ENCODE measurements at places on chromosomes 12 and 14. TPM values are rescaled to one million over a fixed set of nuclear protein-coding genes. Genes with fewer than 3 reads are reported as not detected.

DNA sequence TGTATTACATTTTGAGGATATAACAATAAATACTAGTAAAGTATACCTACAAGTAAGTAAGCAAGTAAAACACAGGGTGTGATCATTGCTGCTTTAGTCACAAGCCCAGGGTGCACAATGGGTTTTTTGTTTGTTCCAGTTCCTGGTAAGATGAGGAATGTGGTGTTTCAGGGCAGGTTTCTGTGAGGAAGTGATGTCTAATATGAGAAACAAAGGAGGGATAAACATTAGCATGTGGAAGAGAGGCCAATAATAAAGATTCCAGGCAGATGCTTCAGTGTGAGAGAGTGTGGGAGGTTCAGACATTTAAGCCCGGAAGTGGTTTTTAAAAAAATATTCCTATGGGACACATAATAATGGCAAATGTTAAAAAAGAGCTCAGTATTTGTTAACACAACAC is 808.1 kb upstream of the USP15 start:
- no peaks in the 10 kb centered on the region for H3K27me3 ChIP-seq
- H3K4me3 ChIP-seq: no peak overlapping the region
- peaks cover 3% of the 10 kb centered on the region for H3K4me1 ChIP-seq

- peaks cover 55% of the 10 kb centered on the region for H3K4me1 ChIP-seq
- H3K27me3 ChIP-seq: peaks cover 18% of the 10 kb centered on the region
- no peak overlapping the region for H3K4me3 ChIP-seq
- peak overlapping the region; percentile 70 for H3K27ac ChIP-seq
- DNase-seq: no peak
- peaks cover 36% of the 10 kb centered on the region for H3K36me3 ChIP-seq
Observed at GRCh38 chr12:49105504-49106084, 5.1 kb downstream of the LMBR1L start.

IL23A gene
- 0.80 TPM for total RNA-seq

VRTN gene
- 4.3 TPM for total RNA-seq

B3GNT4 gene
- 0.38 TPM for total RNA-seq
